ENCODE measurements at places on chromosomes 5 and 9.

- no peak for ATAC-seq
These were observed 146.3 kb downstream of the RORB start for GRCh38 chr9:74643303-74643923.

DNA sequence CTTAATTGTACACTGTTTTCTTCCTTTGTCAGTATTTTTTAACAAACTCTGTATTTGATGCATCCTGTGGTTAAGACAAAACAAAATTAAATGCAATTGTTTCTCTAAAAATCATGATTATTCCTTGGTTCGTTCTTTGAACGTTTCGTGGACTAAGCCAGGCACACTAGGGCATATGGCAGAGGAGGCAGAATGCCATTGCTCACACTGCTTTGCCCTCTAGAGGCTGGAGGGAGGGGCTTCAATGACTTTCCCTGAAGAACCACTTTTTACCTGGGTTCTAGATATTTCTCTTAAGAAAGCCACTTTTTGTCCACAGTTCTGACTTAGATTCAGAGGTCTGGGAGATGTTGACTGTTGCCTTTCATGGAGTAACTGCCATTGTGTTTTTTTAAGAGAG, 236.2 kb upstream of the ADAMTSL1 start:
- no peak for ATAC-seq

GRCh38 chr9:83271665-83272071, 208.7 kb upstream of the RASEF start:
- no peak for ATAC-seq

DNA sequence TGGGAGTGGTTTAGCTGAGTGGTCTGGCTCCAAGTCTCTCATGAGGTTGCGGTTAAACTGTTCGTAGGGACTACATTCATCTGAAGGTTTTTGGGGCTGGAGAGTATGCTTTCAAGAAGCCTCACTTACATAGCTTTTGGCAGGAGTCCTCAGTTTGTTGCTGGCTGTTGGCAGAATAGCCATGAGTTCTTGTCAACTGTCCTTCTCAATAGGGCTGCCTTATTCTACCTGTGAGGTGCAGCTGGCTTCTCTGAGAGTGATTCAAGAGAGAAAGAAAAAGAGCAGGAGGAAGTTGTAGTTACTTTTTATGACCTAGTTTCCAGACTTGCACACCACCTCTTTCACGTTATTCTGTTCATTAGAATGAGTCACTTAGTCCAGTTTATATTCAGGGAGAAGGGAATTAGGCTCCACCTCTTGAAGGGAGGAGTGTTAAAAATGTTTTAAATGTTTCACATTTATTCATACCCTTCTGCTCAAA, 33.2 kb downstream of the YTHDC2 start:
- ATAC-seq = peak; percentile 24

- no peak for ATAC-seq
These were observed 5.7 kb upstream of the TRAF1 start for GRCh38 chr9:120932086-120932823.

DNA sequence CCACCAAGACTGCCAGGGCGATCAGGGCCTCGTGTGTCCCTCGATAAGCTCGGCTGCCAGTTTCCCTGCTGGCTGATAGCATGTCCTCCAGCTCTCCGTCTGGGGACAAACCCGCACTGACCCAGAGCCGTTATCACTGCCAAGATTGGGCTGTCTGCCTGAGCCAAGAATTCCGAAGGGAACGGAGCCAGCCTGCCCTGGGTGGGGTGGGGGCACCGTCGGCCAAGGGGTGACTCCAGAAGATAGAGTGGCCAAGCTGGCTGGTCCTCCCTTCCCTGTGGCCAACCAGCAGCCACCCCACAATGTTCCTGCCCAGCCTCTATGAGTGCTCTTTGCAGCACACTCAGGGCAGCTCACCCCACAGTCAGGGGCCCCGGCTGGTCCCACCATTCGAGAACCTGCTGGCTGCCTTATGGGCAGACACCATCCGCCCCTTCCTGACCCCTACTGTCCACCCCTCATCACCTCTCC, 29.4 kb downstream of the HRH2 start:
- no peak for ATAC-seq

DNA sequence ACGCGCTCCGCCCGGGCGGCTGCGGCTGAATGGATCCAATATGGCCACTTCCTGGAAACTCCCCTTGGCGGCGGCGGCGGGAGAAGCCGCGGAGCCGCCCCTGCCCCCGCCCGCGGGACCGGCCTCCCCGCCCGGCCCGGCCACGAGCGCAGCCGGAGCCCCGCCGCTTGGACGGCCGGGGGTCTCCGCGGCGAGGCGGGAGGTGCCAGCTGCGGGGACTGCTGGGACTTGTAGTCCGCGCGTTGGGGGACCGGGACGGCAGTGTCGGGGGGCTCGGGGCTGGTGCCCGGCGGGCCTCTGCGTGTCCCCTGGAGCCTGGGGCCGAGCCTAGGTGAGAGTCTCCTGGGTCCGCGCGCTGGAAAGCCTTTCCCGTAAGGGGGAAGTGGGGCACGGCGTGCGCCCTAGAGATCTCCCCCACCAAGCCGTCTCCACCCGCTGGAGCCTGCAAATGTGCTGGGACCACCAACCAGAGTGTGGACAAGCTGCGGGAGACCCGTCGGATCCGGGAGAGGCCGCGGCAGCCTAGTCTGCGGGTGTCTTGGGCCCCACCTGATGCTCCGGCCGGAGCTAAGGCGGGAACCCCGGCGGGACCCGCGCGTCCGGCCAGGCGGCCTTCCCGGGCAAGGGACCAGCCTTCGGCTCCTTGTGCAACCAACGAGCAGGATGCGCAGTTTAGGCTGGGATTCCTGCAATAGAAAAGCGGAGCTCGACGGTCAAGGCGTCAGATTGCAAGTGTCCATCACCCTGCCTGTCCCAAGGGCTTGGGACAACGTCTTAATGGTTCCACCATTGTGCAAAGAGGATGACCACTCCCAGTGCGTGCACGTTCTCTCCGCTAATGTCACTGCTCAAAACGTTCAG, at the start of gene SEPTIN8:
SEPTIN8 (minus strand) TSS at position 31 of the 861 bp plus-strand sequence. CDS start 102 bp downstream, outside the sequence.
- ATAC-seq = peak; percentile 67

DNA sequence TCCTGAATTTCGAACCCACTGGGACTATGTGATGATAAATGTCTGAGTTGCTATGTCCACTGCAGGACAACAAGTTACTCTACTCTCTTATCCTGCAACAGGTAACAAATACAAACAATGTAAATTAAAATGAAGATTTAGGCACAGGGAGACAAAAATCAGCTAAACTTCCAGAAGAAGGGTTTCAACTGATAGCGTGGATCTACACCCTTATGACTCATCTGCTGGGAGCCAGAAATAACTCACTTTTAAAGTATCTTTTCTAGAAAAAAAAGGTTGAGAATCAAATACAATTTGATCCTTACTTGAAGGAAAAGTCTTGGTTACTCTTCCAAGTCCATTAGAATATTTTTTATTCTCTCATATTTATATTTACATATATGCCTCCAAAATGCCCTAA, 21.4 kb downstream of the PJA2 start:
- no peak for ATAC-seq

DNA sequence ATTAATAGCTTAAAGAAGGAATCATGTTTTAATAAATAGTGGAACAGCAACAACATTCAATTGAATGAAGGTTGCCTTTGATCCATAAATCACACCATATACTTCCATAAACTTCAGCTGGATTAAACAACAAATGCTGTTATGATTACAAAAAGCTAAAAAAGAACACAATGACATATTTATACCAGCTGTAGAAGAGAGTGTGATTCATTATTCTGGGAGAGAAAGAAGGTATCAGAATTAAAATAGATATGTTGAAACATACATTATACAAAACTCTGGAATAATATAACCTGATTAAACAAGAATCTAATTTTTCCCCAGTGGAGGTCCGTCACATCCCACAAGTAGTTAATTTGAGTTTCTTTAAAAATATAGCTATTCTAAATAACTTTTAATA, 7.5 kb upstream of the RECK start:
- ATAC-seq = no peak

DNA sequence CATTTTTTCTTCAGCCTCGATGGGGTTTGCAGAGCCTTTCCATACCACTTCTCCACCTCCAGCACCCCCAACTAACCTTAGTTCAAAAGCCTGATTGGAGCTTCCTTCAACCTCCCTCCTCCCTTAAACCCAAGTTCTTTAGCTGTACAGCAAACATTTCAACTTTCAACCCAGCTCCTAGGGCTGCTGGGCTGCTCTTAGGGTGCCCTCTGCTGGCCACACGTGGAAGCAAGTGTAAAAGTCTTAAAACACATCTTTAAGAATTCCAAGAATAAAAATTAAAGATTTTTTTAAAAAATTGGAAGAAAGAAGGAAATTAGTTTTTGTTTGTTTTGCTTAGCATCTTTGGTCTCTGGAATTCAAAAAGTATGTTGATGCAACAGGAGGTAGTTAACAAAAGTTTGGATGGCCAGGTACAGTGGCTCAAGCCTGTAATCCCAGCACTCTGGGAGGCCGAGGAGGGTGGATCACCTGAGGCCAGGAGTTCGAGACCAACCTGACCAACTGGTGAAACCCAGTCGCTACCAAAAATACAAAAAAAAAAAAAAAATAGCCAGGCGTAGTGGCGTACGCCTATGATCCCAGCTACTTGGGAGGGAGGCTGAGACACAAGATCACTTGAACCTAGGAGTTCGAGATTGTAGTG, 15.5 kb upstream of the HSD17B3 start:
- ATAC-seq = no peak

DNA sequence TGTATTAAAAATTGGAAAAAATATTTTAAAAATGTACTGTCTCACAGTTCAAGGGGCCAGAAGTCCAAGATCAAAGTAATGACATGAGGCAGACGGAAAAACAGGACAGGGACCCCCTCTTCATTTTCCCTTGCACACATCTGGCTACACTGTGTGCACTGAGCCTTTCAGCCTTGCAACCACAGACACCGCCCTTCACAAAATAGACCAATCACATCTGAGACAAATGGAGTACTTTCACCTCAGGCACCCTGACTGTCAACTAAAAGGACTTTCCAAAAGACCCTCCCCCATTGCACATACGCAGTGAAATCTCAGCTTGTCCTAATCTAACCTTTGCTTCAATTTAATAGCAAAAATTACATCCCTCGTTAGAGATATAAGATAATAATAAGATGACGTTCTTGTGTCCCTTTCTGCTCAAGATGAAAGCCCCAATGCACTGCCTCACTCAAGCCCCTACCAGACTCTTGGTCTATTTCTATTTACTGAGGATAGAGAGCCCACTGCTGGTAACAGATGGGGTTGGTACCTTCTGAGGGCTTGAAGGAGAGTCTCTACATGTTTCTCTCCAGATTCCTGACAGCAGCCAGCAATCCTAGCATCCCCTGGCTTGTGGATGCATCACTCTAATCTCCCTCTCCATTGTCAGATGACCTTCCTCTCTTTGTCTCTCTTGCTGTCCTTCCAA, 514.8 kb upstream of the ADAMTS16 start:
- no peak for ATAC-seq

- ATAC-seq = no peak
These were observed 278.1 kb upstream of the CDH18 start for GRCh38 chr5:20266066-20266465.

DNA sequence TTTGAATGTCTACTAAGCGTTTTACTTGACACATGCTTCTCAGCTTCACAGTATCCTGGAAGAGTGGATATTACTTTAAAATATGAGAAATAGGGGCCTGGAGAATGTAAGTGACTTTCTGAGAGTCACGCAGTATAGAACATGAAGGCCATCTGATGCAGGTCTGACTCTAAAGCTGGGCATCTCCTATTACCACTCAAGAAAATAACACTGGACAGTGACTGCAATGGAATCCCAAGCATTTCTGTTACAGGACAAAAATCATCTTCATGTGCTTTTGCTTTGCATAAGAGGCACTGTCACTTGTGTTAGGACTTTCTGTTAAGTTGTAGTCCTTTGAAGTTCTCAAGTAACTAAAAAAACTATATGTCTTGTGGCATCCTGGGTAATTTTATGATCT, 335.5 kb downstream of the FBXL7 start:
- no peak for ATAC-seq

DNA sequence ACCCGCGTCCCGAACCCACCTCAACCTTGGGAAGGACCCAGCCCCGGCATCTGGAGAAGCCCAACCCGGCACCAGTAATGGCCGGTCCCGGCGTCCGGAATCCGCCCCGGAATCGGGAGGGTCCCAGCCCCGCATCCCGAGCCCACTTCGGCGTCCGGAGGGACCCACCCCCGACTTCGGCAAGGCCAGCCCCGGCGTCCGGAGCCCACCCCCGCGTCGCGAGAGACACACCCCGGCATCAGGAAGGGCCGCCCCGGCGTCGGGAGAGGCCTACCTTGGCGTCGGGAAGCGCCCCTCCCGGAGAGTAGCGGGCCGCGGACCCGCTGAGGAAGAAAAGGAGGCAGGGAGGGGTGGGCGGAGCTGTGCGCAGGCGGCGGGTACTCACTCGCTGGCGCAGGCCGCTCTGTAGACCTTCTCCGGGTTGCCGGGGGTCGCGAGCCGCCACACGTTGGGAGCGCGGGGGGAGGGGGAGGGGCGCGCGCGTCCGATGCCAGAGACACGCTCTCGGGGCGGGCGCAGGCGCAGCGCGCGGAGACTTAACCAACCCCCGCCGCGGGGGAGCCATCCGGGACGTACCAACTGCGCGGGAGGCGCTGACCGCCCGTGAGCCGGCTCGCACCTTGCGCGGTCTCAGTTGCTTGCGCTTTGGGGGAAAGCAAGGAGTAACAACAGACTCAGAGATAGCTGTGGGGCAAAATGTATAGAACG, at the start of gene UIMC1:
UIMC1 (minus strand) TSS at position 515 of the 708 bp plus-strand sequence. CDS start 24,164 bp downstream, outside the sequence.
- ATAC-seq = peak; percentile 87

- ATAC-seq = no peak
These were observed 241.5 kb upstream of the CLINT1 start for GRCh38 chr5:158100373-158100888.

DNA sequence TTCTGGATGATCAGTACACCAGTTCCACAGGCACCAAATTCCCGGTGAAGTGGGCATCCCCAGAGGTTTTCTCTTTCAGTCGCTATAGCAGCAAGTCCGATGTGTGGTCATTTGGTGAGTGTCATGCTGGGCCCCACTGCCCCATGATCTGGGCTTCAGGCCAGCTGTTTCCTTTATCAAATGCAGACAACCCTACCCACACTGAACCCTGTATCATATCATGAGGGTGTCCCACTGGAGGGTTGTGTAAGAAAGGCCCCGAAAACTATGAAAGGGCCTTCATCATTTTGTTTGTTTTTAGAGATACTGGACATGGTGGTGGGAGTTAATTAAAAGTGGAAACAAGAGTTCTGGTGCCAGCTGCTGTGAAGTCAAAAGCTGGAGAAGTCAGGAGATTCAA, 20.0 kb upstream of the CYFIP2 start:
- ATAC-seq = no peak

GRCh38 chr9:92974161-92974661, 26.9 kb downstream of the FGD3 start:
- ATAC-seq = no peak

DNA sequence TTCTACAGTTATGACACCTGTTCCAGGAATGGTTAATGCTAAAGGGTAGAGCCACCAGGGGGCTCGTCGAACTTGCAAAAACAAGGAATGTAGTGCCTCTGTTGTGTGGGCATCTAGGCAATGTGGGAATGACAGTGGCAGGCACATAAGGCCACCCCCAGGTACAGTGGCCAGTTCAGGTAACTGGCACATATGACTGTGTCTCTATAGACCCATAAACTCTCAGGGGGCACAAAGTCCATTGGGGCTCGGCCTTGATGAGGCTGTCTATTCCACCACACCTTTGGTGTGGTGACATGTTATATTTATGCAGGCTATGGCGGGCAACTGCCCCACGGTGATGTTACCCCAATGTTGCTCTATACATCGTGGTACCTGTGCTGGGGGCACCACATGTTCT, 59.6 kb upstream of the FAM120A start:
- no peak for ATAC-seq

- no peak for ATAC-seq
These were observed 952.2 kb upstream of the WWC1 start for GRCh38 chr5:167339205-167339604.

GRCh38 chr5:106367281-106367680, 1303.5 kb downstream of the EFNA5 start:
- ATAC-seq = no peak

- no peak for ATAC-seq
These were observed 20.6 kb downstream of the GLRX start for GRCh38 chr5:95801961-95802360.

All from activated CD4-positive, CD25-positive, alpha-beta regulatory T cell treated with anti-CD3 and anti-CD28 coated beads, Interleukin-2, amount 50 U/mL, for 24 hours (primary cell).